Fibroblast of upper back skin (primary cell): ENCODE measurements at places on chromosomes 2 and 18.

GRCh38 chr2:176160251-176160985 is 3.3 kb downstream of the HOXD3 start:
- no peak for DNase-seq

- DNase-seq, result peak; percentile 95
These were observed 131.4 kb upstream of the SLC1A4 start for GRCh38 chr2:64857581-64858471.

GRCh38 chr18:39058386-39059000 is 1492.9 kb upstream of the CELF4 start:
- no peak for DNase-seq

- DNase-seq, result peak; percentile 34
These were observed 1398.3 kb downstream of the DSC3 start for GRCh38 chr18:29644276-29644675.

DNA sequence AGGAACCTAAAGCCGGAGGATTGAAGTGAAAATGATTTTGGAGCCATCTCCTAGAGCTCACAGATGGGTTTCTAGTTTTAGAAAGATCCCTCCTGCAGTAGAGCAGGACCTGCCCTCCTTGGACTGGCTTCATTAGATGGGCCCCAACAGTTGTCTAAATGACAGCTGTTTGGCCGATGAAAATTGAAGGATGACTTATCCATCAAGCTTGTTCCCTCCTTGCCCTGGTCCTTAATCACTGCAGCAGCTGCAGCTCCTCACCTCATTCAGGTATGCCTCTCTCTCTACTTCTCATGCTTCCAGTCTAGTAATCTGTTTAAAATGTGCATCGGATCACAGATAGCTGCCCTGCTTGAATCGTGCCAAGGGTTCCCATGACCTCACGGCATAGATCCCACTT is 677.6 kb downstream of the BCL11A start:
- no peak for DNase-seq

DNA sequence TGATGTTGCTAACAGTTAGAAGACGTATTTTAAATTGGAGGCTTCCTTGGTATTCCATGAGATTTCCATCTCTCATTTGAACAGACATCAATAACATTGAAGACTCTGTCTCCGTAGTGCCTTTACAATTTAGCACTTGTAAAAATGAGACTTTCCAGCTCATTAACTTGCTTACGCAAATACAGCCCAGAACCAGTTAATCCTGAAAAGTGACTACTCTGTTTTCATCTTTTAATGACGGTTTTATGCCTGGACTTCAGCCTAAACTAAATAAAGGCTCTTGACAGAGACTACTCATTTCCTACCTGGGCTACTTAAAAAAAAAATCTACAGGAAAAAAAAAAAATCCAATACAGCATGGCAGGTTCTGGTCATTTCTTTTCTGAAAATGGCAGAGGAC is 148.6 kb downstream of the LRATD1 start:
- DNase-seq, result no peak

GRCh38 chr18:62651276-62652056 is 63.9 kb upstream of the PHLPP1 start:
- no peak for DNase-seq

DNA sequence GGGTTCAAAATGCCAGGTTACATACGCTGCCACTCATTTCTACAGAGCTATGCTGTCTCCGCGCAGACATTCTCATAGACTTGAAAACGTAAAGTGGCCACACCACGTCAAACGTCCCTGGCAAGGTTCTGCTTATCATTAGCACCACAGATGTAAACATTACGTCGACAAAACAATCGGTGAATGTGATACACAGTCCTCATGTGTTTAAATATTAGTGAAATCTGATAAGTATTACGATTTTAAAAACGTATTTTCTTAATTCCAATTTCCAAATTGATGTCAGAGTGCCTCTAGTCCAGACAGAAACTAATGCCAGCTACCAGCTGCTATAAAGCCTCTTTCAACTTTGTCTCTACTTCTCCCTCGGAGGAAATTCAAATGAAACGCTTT is 1.2 kb downstream of the STK17B start:
- DNase-seq, result peak; percentile 36

DNA sequence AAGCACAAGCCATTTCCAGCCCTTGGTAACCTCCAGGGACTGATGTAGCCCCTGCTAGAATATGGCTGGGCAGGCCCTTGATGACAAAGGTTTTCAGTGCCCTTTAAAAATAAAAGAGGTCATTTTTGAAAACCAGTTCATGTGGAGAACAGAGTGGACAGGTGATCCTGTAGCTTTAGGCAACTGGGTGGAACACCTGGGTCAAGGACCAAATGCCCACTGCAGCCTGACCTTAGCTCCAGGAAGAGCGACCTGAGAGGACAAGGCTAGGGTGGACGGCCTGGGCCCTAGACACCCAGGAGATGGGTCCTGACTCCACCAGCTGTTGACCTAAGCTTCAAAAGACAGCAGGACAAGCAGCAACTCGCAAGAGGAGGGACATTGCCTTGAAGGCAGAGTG is 116.6 kb downstream of the LIPG start:
- DNase-seq, result no peak

DNA sequence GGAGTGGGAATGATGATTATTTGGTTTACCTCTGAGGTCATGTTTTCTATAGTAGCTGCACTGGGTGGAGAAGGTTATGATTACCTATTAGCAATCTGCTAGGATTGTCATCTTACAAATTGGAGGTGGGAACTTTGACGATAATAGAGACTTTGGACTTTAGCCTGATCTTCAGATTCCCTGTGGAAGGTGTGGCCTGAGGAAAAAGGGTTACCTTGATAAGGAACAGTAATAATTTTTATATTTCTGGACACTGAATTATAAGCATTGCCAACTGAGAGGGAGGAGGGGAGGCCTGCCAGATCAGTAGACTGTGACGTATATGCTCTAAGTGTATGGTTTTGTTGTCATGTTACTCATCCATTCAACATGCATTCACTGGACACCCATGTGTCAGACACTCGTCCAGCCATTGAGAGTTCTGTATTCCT is 183.4 kb upstream of the FOSL2 start:
- peak; percentile 60 for DNase-seq

DNA sequence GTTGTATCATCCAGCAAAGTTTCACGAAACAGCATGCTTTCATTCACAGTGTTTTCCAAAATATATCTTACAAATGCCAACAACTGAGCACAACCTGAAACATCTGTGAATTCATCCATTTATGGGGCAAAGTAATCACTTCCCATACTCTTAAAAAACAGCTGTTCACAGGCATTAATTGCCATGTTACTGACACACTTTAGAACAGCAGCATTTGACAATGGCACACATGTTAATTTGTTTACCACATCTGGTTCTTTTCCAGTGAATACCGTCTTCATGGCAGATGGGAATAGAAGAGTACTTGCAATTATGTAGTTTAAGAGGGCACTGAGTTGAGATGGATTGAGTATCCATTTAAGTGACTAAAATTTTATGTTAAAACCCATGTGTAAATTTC is 347.4 kb upstream of the LRP1B start:
- DNase-seq, result no peak

DNA sequence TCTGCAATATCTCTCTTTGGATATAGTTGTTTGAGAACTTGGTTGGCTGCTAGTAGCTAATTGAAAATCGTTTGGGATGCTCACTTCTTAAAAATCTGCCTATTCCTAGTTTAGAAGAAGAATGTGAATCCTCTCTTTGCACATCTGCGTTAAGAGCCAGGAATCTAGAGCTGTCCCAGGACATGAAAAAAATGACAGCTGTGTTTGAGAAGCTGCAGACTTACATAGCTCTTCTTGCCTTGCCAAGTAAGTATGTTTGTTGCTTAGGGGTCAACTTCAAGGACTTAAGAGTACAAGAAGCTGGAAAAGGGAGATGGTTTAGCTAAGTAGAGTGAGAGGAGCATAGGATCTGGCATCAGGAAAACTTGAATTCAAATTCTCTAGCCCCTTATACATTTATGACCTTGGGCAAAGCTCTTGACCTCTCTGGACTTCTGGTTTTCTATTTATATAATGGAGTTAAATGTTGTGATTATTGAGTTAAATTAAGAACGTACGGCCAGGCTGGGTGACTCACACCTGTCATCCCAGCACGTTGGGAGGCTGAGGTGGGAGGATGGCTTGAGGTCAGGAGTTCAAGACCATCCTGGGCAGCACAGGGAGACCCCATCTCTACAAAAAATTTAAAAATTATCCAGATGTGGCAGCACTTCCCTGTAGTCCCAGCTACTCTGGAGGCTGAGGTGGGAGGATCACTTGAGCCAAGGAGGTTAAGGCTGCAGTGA is 55.2 kb upstream of the STON1 start:
- peak; percentile 8 for DNase-seq

GRCh38 chr18:50642439-50642838 is 82.6 kb downstream of the MAPK4 start:
- DNase-seq, result no peak

DNA sequence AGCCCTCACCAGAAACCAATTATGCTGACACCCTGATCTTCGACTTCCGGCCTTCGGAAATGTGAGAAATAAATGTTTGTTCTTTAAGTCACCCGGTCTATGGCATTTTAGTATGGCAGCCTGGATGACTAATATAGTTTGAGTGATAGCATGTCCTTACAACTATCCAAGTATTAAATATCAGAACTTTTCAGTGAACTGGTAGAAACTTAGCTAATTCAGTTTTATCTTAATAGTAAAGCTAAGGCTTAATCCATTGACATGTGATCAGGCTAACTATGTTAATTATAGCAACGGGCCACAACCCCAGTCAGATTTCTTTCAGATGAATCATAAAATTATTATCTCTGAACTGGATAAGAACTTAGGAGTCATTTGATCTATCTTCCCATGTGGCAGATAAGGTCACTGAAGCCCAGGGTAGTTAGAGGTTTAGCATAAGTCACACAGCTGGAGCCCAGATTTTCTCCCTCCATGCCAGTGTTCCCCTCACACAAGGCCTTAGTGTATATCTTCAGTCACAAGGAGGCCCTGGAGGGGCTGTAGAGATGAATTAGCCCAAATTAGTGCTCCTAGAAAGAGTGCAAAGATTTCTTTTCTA is 40.7 kb upstream of the UPP2 start:
- peak; percentile 53 for DNase-seq

GRCh38 chr2:156476850-156477206 is 40.6 kb downstream of the GPD2 start:
- DNase-seq, result peak; percentile 88

DNA sequence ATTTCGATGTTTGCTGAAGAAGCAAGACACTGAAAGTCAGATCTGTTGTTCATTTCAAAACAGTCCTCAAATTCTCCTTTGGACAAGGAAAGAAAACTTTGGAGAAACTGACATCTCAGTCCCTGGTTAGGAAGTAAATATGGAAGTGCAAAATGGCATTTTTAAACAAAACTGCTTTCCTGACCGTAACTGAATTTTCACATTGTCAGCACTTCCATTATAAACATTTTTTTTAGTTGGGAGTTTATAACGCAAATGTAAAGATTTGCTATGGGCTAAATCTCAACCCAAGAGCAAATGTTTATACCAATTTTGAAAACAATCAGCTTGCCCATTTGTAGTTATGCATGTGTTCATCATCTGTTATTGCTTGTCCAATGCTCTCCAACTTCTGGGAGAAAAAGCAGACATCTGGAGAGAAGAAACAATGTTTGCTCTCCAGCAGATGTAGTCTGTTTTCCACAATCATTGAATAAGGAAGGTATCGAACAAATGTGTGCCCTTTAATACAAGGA is 520.1 kb downstream of the ARHGAP15 start:
- DNase-seq, result no peak

GRCh38 chr2:34244195-34244594 is 645.1 kb upstream of the FAM98A start:
- DNase-seq, result no peak

DNA sequence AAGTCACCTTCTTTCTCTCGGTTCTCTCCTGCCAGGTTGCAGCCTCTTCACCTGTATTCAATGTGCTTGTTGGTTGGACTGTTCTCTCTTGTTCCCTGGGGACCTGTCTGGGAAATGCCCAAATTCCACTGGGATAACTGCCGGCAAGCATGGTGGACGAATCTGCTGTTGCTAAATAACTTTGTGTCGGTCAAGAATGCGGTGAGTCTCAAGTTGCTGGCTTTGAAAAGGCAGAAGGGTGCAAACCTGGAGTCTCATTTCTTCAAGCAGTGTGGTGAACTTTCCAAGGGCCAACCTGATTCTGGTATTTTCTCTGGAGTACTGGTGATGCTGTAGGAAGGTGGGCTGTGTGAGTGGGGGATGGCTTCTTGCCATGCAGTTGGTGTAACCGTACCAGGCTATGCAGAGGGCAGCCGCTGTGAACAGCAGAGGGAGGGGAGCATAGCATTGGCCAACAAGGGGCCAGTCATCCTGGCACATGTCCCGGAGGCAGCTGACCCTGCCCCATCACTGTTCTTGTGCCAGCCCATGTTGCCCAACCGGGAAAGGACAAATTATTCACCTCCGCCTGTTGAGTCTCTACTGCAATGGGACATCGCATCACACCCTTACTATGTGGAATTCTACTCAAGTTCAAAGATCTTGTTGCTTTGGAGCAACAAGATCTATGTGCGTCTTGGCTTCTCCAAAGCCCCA is 88.1 kb upstream of the SEC11C start:
- DNase-seq, result no peak

- peak; percentile 50 for DNase-seq
These were observed 901 bp downstream of the ICA1L start for GRCh38 chr2:202870431-202871299.

GRCh38 chr2:84290537-84290936 is 168.5 kb downstream of the SUCLG1 start:
- no peak for DNase-seq

DNA sequence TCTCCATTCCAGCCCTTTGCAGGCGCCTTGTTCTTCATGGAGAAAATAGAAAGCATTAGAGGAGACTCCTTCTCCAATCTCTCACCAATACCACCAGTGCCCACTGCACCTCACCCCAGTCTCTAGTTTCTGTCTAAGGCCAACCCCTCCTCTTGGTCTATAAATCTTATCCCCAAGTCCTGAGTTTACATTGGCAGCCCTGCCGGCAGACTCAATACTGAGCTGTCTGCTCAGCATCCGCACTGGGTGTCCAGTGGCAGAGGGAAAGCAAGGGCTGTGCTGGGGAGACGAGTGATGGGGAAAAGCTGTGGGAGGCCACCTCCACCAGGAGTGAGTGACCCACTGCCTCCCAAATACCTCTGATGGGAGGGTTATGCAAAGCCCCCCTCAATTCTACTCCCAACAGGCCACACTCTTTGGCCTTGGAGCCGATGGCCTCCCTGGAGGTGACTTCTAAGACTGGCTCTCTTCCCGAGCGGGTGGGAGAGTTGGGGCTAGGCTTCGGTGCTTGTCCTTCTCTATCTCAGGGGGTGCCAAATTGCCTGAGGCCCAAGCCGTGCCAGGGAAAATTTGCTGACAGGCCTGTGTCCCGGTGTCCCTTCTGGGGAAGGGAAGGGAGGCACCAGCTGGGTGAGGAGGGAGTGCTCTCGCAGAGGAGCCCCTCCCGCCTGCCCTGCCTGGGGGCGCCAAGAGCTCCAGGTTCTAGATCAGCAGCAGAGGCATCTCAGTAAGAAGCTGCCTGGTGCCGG is 165.2 kb upstream of the MSH6 start:
- no peak for DNase-seq
